ENCODE measurements at places on chromosomes 12 and 14.

GRCh38 chr12:10783252-10783651 is 19.2 kb downstream of the TAS2R7 start:
- DNase-seq = no peak

GRCh38 chr12:65606008-65606766 is 218.1 kb upstream of the HMGA2 start:
- DNase-seq = no peak

DNA sequence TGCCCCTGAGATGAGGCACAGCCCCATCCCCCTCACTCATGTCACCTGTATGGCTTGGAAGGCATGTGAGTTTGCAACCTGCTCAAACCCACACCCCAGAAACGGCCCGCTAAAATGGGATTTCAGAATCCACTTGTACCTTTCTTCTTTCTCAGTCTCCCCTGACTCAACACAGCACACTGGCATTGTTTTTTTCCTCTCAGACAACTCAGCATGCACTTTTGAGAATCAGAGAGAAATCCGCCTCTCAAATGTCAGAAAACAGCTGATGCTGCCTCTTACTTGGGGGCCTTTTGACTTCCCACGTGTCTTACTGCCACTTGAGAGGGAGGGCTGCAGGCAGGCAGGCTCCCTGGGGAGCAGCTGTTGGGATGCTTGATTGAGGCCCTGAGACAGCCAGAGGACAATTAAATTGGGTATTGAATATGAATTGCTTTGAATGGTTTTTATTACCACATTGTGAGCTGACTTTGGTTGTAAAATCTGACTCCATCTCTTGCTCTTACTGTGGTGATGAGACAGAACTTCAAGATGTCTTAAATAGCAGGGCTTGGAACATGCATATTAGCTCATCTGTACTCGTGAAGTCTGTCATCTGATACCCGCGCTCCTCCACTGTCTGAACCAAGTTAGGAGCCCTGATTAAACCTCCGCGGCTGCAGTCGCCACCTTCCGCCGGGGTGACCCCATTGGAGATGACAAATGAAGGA is 96.6 kb downstream of the APAF1 start:
- no peak for DNase-seq

DNA sequence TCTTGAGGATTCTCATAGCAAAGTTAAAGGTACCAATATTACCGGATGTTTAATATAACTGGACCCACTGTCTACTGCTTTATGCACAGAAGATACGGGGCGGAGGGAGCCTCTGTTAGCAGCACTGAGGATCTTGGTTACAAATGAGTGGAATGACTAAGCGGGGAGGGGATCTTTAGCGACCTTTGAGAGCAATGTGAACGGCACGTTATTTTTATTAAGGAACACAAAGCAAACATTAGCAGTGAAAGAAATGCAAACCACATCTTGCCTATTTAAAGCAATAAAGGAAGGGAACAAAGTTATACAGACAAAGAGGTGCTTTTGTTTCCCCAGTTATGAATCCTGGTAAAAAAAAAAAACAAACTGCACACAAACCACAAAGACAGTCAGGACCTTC is 27.1 kb upstream of the PRMT8 start:
- no peak for DNase-seq

- peak; percentile 30 for DNase-seq
Measured at GRCh38 chr14:74965486-74966153, 10.2 kb upstream of the PGF start.

- no peak for DNase-seq
Measured at GRCh38 chr12:122842505-122843405, 7.5 kb downstream of the HIP1R start.

- DNase-seq = no peak
Measured at GRCh38 chr12:103839609-103840461, 1.2 kb downstream of the NT5DC3 start.

DNA sequence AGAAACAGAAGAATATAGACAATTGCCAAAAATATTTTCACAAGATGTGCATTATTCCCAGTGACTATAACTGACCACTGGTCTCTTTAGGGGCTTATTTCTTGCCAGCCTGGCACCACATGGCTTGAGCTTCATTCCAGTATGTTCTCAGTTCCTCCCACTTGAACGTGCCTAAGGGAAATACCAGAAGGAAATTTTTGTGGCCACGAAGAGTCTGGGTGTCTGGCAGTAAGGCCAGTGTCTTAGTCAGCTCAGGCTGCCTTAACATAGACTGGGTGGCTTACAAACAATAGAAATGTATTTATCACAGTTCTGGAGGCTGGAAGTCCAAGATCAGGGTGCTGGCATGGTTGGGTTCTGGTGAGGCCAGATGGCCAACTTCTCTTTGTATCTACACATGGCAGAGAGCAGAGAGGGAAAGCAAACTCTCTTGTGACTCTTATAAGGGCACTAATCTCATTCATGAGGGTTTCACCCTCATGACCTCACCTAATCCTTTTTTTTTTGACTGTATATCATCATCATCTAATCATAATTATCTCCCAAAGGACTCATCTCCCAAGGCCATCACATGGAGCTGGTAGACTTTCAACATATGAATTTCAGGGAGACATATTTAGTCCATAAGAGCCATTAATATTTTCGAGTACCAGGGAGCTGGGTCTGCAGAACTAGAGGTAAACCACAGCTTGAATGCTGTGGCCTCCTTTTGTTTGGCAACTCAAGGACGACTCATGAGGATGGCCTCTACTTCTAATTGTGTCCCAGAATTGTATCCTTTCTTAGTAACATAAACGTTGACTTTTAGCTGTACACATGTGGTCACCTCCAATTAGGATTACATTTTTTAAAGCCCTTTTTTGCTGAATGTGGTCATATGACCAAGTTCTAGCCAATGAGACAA is 5.1 kb upstream of the SMOC1 start:
- DNase-seq = peak; percentile 36

DNA sequence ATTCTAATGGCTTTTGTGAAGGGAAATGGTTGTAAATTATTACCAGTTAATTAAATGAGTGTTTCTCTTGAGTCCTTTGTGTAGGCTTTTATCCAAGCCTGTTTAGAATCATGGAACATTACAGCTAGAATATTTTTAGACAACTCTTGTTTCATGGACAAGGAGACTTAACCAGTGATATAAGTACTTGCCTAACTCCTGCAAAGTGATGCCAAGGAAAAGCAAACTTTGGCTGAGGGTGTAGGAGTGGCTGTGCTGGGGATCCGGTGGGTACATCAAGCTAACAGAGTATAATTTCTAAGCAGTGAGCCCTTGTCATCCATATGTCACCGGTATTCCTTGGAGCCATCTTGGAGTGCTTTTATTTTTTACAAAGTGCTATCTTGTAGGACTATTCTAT is 61.5 kb downstream of the PRKCH start:
- DNase-seq = no peak

GRCh38 chr12:6378709-6379472 is 3.5 kb upstream of the SCNN1A start:
- no peak for DNase-seq

DNA sequence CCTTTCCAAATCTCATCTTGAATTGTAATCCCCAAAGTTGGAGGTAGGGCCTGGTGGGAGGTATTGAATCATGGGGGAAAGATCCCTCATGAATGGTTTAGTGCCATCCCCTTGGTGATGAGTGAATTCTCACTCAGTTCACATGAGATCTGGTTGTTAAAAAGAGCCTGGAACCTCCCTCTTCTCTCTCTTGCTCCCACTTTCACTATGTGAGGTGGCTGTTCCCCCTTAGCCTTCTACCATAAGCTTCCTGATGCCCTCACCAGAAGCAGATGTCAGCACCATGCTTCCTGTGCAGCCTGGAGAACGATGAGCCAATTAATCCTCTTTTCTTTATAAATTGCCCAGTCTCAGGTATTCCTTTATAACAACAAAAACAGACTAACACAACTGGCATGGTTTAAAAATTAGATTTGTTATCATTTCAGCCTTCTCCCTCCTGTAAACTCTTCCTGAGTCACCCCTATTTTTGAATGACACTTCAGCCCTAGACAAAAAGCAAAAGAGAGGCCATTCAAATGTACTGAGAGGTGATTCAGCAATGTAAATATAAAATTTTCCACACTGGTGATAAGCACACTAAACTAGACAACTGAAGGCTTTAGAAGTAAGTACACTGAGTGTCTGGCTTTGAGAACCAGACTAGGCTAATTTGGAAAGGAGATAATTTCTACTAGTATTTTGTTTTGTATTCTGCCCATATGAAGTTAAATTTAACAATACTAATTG is 212.1 kb upstream of the ABCD2 start:
- no peak for DNase-seq

- DNase-seq = no peak
Measured at GRCh38 chr12:128163086-128163485, 103.9 kb upstream of the TMEM132C start.

DNA sequence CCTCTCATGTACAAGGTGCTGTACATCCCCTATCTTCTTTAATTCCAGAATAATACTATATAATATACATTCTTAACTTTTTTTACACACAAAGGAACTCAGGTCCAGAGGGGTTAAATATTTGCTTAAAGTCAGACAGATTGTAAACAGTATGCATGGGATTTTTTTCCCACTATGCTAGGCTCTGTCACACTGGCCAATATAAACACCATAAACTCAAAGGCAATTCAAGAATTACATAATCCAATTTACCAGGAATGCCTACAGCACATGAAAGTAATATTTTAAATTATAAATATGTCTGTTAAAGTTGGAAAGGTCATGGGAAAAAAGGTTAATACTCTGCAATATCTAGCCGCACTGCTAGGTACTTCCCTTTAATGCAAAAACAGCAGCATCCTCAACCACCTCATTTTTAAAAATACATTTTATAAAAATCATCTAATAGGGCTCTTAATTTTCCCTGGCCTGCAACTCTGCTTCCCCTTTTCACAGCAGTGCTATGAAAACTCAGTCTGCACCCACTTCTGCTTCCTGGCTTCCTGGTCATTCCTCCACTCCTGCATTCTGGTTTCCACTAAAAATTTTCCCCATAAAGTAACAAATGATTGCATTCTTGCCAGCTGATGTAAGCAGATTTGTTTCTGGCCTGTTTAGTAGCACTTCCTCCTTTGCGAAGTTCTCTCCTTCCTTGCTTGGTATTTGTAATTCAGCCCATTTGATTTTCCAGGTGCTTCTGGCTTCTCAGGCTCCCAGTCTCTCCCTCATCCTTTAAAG is 128.1 kb downstream of the ITPR2 start:
- no peak for DNase-seq

DNA sequence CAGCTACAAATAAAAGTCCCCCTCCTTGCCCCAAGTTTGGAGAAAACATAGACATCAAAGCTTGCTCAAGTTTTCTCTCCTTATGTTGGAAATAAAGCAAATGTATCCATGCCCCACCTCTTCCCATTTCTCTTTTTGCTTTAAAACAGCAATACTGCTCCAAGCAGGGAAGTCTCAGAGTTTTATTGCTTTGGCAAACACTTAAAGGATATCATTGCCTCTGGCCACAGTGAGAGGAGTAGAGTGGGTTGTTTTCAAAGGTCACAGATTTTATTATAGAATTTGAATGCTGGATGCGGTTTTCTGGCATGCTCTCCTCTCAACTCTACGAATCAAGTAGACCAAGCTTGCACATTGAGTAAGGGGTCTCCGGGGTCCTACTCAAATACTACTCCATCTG is 149.7 kb downstream of the TTC7B start:
- no peak for DNase-seq

GRCh38 chr12:38515912-38516311 is 199.3 kb downstream of the ALG10B start:
- DNase-seq = no peak

GRCh38 chr12:101414533-101415119 is 7.1 kb upstream of the ARL1 start:
- peak; percentile 33 for DNase-seq

DNA sequence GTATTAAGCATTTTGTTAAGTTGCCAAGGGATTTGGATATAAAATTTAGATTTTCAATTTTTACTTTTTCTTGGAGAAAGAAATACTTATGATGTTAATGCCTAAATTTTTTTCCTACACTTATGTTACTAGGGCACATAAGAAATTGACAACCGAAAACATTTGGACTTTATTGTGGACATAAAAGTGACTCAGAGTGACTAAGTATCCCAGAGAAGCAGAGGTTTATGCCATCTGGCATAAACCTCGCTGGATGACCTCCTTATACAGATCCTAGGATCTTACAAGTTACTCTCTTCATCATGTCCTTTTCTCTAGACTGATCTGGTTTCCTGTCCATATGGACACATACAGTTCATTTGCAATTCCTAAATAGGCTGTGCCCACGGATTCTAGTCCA is 89.8 kb downstream of the RERG start:
- DNase-seq = peak; percentile 84

DNA sequence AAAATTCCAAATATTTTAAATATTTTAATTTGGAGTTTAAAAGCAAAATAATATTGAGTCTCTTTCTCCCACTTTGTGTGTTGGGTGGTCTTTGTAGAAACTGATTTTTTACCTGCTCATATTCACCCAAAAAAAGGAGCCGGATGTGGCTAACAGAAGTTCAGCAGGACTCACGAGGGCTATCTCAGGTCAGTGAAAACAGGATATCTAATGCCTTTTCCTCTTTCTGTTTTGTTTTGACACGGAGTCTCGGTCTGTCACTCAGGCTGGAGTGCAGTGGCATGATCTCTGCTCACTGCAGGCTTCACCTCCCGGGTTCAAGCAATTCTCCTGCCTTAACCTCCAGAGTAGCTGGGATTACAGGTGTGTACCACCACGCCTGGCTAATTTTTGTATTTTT is 30.8 kb downstream of the COA8 start:
- no peak for DNase-seq

DNA sequence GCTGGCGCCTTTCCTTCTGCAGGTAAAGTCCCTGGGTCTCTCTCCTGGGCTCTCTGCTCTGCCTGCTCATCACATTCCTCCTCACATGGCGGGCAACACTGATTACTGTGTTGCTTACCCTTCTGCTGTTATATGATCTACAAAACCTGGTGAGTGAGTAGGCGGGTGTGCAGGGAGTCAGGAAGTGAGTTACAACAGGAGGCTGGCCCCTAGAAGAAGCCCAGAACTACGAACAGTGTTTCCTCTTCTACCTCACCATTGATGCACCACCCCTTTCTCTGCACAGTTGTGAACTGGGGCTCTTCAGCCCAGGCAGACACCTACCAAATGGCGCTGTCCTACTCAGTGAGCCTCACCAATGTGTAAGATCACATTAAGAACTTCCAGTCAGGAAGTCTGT is 4.9 kb upstream of the KLHL33 start:
- no peak for DNase-seq

DNA sequence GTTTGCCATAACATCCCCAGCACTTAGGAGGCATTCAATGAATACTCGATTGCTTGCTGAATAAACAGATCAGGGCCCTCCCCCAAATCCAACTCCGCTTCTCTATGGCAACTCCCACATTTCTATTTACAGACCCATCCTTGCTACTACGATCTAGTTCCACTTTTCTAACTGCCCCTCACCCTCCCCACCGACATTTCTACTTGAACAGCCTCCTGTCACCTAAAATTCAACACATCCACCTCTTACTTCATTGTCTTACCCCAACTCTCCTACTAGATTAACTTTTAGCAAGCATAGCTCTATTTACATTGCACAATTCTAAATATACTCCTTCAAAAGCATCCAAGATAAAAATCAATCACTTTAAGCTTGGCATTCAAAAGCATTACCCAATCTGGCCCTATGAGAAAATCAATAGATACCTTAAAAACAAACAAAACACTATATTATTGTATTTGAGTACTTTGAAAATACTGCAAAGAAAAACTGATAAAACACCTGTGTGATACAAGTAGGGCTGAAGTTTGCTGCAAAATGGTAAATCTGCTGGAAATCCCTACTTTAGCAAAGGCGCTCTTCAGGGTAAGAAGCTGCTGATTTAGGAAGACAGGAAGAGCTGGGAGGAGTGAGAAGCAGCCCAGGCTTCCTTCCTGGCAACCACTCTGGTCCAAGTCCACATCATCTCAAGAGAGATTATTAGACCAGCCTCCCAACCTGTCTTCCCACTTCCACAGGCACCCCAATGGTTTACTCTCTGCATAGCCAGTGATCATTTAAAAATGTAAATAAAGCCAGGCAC is 96.4 kb downstream of the HECTD4 start:
- DNase-seq = no peak
